ENCODE measurements at places on chromosomes 7 and 10. TPM values are rescaled to one million over a fixed set of nuclear protein-coding genes. Genes with fewer than 3 reads are reported as not detected.

The COX19 gene
- total RNA-seq, result 17.0 TPM

The HOXA6 gene
- 7.5 TPM for total RNA-seq

- H3K4me1 ChIP-seq, result no peaks in the 10 kb centered on the region
- no peak overlapping the region for H3K27ac ChIP-seq
- H3K27me3 ChIP-seq, result no peaks in the 10 kb centered on the region
- H3K36me3 ChIP-seq, result no peaks in the 10 kb centered on the region
- no peak overlapping the region for H3K4me3 ChIP-seq
- DNase-seq, result no peak
These were observed 82.4 kb upstream of the TRIL start for GRCh38 chr7:29040579-29040925.

- peaks cover 10% of the 10 kb centered on the region for H3K27me3 ChIP-seq
- no peak for DNase-seq
- H3K4me1 ChIP-seq, result no peaks in the 10 kb centered on the region
- H3K4me3 ChIP-seq, result no peak overlapping the region
- H3K36me3 ChIP-seq, result no peaks in the 10 kb centered on the region
- no peak overlapping the region for H3K27ac ChIP-seq
These were observed 22.4 kb upstream of the MNX1 start for GRCh38 chr7:157032644-157033482.

- H3K4me1 ChIP-seq, result peaks cover 48% of the 10 kb centered on the region
- H3K27ac ChIP-seq, result no peak overlapping the region
- no peak overlapping the region for H3K4me3 ChIP-seq
- no peak for DNase-seq
- H3K27me3 ChIP-seq, result no peaks in the 10 kb centered on the region
- H3K36me3 ChIP-seq, result no peaks in the 10 kb centered on the region
These were observed 5.8 kb downstream of the PWWP2B start for GRCh38 chr10:132402781-132403241.

The C10orf62 gene
- total RNA-seq, result not detected

The MYO1G gene
- total RNA-seq, result 1.9 TPM

DNA sequence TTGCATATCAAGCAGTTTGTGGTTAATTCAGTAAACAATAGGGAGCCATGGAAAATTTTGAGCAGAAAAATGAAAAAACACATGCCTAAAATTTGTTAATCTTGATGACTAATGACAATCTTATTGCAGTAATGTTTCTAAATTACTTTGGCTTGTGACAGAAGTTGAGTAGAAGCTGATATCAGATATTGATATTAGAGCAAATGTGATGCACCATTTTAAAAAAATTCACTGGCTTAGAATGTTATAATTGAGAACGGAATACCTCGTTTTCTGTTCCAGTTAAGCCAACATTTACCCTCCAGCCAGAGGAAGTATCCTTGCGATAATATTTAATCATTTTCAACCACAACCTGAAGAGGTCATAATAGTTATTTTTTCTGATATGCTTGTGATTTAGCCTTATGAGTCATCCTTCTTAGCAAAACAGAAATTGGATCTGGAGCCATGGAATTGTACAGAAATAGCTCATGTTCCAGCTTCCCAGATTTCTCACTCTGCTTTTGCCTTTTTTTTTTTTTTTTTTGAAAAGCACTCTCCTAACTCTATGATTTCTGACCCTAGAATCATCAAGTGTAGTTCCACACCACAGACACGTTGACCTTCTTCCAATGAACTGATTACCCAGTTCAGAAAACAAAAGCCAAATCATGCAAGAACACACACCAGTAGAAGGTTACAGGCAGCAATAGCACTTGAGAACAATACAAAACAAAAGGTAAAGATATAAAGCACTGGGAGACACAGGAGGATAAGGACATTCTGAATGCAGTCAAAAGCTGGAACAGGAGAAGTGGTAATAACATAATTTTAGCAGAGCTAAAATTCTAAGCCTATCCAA, 96.8 kb upstream of the PHYHIPL start:
- H3K4me1 ChIP-seq, result no peaks in the 10 kb centered on the region
- no peaks in the 10 kb centered on the region for H3K27me3 ChIP-seq
- no peak overlapping the region for H3K4me3 ChIP-seq
- no peak for DNase-seq
- H3K27ac ChIP-seq, result no peak overlapping the region
- no peaks in the 10 kb centered on the region for H3K36me3 ChIP-seq

The MMD2 gene
- total RNA-seq, result 14.7 TPM

GRCh38 chr7:925601-926000, 28.9 kb downstream of the ADAP1 start:
- H3K4me3 ChIP-seq, result no peak overlapping the region
- no peaks in the 10 kb centered on the region for H3K36me3 ChIP-seq
- no peaks in the 10 kb centered on the region for H3K27me3 ChIP-seq
- no peaks in the 10 kb centered on the region for H3K4me1 ChIP-seq
- H3K27ac ChIP-seq, result no peak overlapping the region

DNA sequence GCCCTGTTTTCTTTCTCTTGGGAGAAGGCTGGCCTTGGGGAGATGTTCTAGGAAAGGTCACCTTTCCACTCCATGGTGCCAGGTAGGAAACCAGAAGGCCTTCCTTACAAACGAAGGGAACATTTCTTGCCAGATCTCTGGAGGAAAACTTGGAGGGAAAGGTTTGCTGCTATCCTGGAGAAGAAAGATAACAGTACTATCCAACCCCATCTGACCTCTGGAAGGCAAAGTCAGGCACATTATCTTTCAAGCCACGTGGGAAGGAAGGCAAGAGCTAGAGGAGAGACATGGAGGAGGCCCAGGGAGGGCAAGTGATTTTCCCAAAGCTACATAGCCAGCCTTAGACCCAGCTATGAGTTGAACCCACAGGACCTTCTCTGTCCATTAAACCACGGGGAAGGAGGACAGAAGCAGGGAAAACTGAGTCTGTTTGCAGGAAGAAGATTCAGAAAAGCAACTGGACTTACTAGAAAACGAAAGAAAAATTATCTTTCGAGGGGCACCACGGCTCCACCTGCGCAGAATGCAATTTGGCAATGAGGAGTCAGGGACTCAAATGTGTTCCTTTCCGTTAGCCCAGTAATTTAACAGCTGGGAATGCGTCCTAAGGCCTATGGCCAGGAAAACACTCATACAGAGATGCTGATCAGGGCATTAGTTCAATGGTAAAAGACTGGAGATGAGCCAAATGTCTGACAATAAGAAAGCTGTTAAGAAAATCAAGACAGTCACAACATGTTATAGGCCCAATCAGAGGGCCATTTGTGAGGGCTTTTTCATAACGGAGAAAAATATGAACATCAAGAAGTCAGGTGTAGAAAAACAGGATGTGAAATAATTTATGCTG, 32.0 kb upstream of the PSAP start:
- H3K27me3 ChIP-seq, result no peaks in the 10 kb centered on the region
- H3K4me1 ChIP-seq, result no peaks in the 10 kb centered on the region
- H3K36me3 ChIP-seq, result no peaks in the 10 kb centered on the region
- DNase-seq, result no peak
- H3K27ac ChIP-seq, result no peak overlapping the region
- no peak overlapping the region for H3K4me3 ChIP-seq

DNA sequence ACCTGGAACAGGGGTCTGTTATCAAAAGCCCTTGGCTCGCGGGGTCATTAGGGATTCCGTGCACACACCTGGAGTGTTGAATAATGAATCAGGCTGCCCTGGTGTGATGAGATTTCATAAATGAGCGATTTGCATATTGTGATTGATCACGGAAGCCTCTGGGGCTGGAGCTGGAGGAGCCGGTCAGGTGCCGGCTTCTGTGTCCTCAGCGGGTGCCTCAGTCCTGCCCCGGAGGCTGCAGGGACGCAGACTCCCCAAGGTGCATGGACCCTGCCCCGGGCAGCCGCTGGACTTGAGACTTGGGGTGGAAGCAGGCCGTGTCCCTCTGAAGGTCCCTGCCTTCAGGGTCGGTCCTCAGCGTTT, 47.9 kb upstream of the ADGRA1 start:
- H3K27ac ChIP-seq, result no peak overlapping the region
- H3K36me3 ChIP-seq, result no peaks in the 10 kb centered on the region
- no peaks in the 10 kb centered on the region for H3K4me1 ChIP-seq
- H3K27me3 ChIP-seq, result peaks cover 22% of the 10 kb centered on the region

GRCh38 chr7:127253281-127254162, 781 bp upstream of the GRM8 start:
- H3K4me3 ChIP-seq, result peak overlapping the region; percentile 51
- no peak overlapping the region for H3K27ac ChIP-seq
- no peaks in the 10 kb centered on the region for H3K36me3 ChIP-seq
- peaks cover 4% of the 10 kb centered on the region for H3K4me1 ChIP-seq

GRCh38 chr7:11436316-11436715, 395.7 kb downstream of the THSD7A start:
- H3K4me3 ChIP-seq, result no peak overlapping the region
- no peak for DNase-seq
- no peaks in the 10 kb centered on the region for H3K36me3 ChIP-seq
- no peak overlapping the region for H3K27ac ChIP-seq

GRCh38 chr7:125516194-125516593, 586.6 kb upstream of the POT1 start:
- no peak overlapping the region for H3K4me3 ChIP-seq
- H3K27ac ChIP-seq, result no peak overlapping the region
- H3K27me3 ChIP-seq, result no peaks in the 10 kb centered on the region
- H3K36me3 ChIP-seq, result no peaks in the 10 kb centered on the region
- no peaks in the 10 kb centered on the region for H3K4me1 ChIP-seq

DNA sequence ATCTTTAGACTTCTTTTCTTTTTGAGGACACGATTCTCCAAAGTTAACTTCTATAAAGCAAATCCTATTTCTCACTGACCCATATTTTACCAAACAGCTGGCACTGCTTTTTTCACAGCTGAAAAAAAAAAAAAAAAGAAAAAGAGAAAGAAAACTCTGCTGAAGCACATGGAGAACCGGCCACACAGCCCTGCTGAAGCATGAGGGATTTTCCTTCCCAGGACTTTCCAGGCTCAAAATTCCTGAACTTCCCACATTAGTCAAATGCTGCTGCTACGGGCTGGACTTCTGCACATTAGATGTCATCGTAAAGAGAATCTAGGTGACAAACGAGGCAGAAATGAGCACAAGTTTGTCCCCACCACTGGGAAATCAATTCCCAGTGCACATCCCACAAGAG, 25.2 kb downstream of the HIPK2 start:
- H3K4me1 ChIP-seq, result peaks cover 4% of the 10 kb centered on the region
- H3K36me3 ChIP-seq, result no peaks in the 10 kb centered on the region
- no peak overlapping the region for H3K4me3 ChIP-seq
- no peaks in the 10 kb centered on the region for H3K27me3 ChIP-seq
- no peak for DNase-seq

The TRPV6 gene
- total RNA-seq, result 47.0 TPM

DNA sequence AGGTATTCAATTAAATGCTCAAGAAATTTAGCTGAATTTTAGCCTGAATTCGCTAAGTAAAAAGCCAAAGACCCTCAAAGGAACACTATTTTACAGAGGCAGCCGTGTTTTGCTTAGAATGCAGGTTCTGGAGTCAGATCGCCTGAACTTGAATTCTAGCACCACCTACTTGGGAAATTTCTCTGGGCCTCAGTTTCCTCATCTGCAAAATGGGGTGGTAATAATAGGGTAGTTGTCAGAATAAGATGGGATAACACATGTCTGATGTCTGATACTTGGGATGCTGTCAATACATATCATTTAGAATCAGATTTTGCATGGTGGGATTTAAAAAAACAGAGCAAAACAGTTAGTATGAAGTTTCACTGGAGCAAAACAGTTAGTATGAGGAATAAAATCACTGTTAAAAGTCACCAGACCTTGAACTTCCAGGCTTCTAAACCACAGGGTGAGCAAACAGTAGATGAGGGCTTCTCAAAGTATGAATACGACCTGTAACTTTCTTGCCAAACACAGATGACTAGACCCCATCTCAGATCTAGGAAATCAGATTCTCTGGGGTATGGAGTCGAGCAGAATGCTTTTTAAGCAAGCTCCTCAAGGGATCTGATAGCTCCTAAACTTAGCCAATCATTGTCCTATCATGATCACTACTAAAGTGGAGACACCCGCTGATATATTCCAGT, 75.4 kb downstream of the ATXN7L1 start:
- no peaks in the 10 kb centered on the region for H3K4me1 ChIP-seq
- no peaks in the 10 kb centered on the region for H3K36me3 ChIP-seq
- no peaks in the 10 kb centered on the region for H3K27me3 ChIP-seq
- DNase-seq, result no peak

The PVRIG gene
- total RNA-seq, result not detected

GRCh38 chr7:129368389-129368986, 65.7 kb upstream of the STRIP2 start:
- no peaks in the 10 kb centered on the region for H3K36me3 ChIP-seq
- DNase-seq, result no peak
- H3K4me3 ChIP-seq, result no peak overlapping the region
- H3K27me3 ChIP-seq, result no peaks in the 10 kb centered on the region
- no peak overlapping the region for H3K27ac ChIP-seq
- H3K4me1 ChIP-seq, result no peaks in the 10 kb centered on the region

- H3K36me3 ChIP-seq, result no peaks in the 10 kb centered on the region
- no peak overlapping the region for H3K27ac ChIP-seq
- H3K4me3 ChIP-seq, result no peak overlapping the region
- DNase-seq, result no peak
- H3K4me1 ChIP-seq, result no peaks in the 10 kb centered on the region
These were observed 344.7 kb downstream of the NEBL start for GRCh38 chr10:20552382-20552781.

DNA sequence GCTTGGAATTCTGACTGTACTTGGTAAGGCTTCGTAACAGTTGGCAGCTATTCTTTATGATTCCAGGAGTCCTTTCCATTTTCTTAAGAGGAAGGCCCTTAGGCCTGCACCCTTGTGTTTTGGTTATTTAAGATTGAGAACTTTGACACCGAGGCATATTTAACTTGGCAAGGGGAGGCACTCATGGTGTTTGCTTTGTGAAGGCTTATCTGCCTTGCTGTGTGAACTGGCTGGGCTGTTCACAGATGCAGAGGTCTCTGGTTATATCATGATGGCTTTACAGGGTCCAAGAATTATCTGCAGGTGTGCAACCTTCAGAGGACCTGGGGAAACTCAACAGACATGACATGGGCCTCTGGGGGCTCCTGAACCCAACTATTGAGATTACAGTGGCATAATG, 833 bp upstream of the PNLIPRP1 start:
- H3K27me3 ChIP-seq, result no peaks in the 10 kb centered on the region
- DNase-seq, result no peak
- no peak overlapping the region for H3K27ac ChIP-seq
- no peak overlapping the region for H3K4me3 ChIP-seq
- H3K36me3 ChIP-seq, result no peaks in the 10 kb centered on the region

The DLX5 gene
- total RNA-seq, result 1.6 TPM

- no peaks in the 10 kb centered on the region for H3K4me1 ChIP-seq
- H3K36me3 ChIP-seq, result peaks cover 55% of the 10 kb centered on the region
- no peaks in the 10 kb centered on the region for H3K27me3 ChIP-seq
- DNase-seq, result no peak
- H3K27ac ChIP-seq, result no peak overlapping the region
These were observed 113.0 kb downstream of the SMURF1 start for GRCh38 chr7:99030951-99031350.

DNA sequence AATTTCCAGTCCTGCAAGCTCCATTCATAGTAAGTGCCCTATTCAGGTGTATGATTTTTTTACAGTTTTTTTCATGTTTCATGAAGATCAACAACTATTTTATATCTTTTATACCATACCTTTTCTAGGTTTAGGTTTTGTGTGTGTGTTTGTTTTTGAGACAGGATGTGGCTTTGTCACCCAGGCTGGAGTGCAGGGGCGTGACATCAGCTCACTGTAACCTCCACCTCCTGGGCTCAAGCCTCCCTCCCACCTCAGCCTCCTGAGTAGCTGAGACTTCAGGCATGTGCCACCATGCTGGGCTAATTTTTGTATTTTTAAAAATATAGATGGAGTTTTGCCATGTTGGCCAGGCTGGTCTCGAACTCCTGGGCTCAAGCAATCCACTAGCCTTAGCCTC, 35.0 kb downstream of the ARMH3 start:
- no peak for DNase-seq
- no peaks in the 10 kb centered on the region for H3K27me3 ChIP-seq
- H3K4me3 ChIP-seq, result no peak overlapping the region
- H3K36me3 ChIP-seq, result peaks cover 3% of the 10 kb centered on the region
- H3K4me1 ChIP-seq, result no peaks in the 10 kb centered on the region
- no peak overlapping the region for H3K27ac ChIP-seq
